ENCODE measurements at places on chromosomes 3 and 15.

DNA sequence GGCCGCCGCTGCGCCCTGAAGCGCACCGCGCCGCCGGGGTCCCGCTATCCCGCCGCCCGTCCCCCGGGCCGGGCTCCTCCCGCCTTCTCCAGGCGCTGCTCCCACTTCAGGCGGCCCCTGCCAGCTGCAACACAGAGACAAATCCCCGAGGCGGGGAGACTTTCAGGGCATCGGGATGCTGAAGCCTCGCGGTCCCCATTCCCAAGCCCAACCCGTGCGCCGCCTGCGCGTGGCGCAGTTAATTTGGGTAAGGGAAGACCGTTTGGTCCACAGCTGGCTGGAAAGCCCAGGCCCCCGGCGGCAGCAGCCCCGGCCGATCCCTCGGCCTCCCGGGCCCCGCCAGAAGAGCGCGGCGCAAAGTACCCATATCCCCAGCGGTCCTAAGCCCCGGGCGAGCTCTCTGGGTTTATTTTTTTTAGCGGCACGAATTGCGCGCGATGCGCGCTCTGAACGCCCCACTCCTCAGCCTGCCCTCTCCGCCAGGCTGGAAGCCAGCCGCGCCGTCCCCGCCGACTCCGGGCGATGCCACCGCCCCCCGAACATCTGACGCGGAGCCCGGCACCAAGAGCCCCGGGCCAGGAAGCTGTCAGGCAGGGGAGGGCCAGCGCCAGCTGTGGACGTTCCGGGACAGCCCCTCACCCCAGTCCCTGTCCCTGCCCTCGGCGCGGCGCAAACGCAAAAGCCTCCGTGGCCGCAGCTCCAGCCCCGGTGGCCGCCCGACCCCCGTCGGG lies 517 bp downstream of the FBN1 start:
- peak; percentile 62 for DNase-seq

DNA sequence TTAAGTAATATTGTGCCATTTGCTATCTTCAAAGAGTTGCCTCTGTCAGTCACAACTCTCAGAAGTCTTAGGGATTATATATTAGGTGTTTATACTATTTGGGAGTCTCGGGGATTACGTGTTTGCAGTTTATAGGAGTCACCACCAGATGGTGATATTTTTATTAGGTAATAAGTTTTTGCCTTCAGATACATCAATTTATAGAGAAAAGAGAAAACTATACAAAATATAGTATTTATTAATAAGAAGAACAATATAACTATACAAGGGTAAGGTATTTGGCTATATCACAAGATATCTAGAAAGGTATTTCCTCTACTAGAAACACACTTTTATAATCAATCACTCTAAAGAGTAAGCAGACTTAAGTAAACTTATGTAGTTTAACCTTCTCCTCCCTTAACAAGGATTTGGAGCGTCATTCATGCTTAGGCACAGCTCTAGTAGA lies 10.7 kb upstream of the DHX36 start:
- peak; percentile 47 for DNase-seq

DNA sequence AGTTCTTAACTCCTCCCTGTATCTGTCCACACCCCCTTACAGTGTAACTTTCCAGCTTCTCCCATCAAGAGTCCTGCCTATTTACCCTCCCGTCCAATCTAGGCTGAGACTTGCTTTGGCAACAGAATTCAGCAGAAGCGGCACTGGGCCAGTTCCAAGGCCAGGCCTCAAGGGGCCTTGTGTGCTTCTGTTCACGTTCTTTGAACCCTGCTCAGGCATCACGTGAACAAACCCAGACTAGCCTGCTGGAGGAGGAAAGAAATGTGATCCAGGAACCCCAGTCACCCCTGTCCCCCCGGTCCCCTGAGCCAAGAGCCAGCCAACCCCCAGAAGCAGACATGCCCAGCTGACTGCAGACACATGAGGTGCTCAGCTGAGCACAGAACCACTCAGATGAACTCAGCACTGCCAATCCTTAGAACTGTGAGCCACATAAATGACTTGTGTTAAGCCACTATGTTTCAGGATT lies 76.1 kb upstream of the DCLK3 start:
- no peak for DNase-seq

DNA sequence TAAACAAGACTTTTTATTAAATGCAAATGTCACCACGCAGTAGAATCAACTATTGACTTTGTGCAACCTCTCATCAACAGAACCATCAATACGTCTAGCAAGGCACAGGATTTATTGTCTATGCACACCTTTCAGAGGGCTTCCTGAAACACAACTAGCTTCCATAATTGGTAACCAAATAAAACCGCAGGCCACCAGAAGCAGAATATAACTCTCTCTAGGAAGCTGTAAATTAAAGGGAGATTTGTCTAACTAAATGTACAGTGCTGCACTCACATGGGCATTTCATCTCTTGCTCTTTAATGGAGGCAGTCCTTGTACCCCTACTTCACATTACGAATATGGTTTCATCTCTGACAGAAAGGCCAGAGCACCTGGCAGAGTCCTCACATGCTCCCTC lies 93.0 kb downstream of the FHIT start:
- DNase-seq = no peak

DNA sequence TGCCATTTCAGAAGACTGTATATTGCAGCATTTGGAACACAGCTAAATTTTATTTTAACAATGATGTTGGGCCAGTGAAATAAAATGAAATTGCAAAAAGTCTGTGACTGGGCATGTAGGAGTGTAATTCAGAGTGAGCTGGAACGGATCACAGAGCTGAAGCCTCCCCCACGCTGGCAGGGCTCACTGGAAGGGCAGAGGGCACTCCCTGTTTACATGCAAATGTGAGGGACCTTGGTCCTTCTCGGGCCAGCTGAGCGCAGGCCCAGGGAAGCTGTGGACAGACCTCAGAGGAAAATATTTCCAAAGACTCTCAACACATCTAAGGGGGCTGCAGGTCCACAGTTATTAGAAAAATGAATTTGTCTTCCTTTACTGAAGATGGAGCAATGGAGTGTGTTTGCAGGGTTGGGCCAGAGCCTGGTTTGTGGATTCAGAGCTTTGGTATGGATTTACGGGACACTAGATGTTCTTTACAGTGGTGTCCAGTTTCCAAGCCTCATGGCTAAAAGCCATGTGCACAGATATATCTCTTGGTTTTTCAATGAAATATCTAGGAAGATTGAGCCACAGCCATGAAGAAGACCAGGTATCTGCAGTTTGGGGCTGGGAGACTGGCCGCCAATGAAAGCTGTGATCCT lies 32.0 kb downstream of the TRPM1 start:
- peak; percentile 63 for DNase-seq

GRCh38 chr3:57446318-57446841 lies 97.8 kb downstream of the DNAH12 start:
- DNase-seq = peak; percentile 68

GRCh38 chr3:10280177-10280529 lies 12.6 kb downstream of the GHRL start:
- no peak for DNase-seq

- DNase-seq = no peak
These were observed 158.5 kb upstream of the TPM1 start for GRCh38 chr15:62883938-62884479.

DNA sequence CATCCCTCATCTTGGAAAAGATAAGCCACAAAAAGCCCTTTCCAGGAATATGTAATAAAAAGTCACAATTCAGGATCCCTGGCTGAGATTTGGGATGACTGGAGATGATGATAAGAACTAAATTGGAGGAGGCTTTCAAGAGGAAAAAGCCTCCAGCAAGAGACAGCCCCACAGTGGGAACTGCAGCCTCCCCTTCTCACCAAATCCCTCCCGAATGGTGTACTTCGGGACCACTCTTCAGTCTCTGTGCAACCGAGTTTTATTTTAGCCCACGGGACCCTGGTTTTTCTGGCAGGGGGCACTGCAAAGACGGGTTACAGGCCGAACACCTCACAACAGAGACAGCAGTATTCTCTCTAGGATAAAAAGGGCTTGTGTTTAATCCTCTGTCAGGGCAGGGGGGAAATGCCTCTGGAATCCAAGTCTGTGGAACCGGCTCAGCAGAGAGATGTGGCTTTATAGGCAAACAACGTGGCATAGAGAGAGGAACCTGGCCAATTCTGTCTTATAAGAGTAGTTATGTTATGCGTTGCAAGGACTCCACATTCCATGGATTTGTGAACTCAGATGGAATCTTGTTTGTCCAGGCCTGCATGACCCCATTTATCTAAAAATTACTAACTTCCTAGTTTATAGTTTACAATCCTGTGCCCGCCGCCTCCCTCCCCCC lies 1.2 kb upstream of the LMCD1 start:
- peak; percentile 76 for DNase-seq
